ENCODE measurements at places on chromosomes 1 and 21.

- DNase-seq: no peak
These were observed 20.8 kb upstream of the LAPTM5 start for GRCh38 chr1:30778154-30778978.

DNA sequence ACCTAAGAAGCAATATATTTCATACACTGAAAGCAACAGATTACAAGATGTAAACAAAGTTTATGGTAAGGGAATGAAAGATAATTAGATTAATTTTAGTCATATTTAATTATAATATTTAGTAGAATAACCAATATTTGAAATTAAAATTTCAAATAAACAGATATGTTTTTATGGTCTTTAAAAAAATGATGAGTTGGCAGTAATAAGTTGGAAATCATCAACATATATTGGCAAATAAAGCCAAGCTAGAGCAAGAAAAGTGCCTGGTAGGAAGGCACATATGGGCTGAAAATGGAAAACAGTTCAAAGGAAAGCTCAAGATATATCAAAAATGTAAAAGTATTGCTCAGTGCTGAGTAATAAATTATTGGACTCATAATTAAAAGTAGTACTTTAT, 1274.0 kb downstream of the AMY1C start:
- DNase-seq: no peak

- no peak for DNase-seq
These were observed 3.8 kb upstream of the CACYBP start for GRCh38 chr1:174995916-174996315.

GRCh38 chr1:150389650-150390049, 25.7 kb downstream of the RPRD2 start:
- no peak for DNase-seq

GRCh38 chr1:56135069-56135863, 444.1 kb downstream of the PLPP3 start:
- DNase-seq: no peak

GRCh38 chr1:206058927-206059292, 5.9 kb downstream of the RHEX start:
- no peak for DNase-seq

GRCh38 chr1:207755846-207756693, 4.2 kb downstream of the CD46 start:
- no peak for DNase-seq

DNA sequence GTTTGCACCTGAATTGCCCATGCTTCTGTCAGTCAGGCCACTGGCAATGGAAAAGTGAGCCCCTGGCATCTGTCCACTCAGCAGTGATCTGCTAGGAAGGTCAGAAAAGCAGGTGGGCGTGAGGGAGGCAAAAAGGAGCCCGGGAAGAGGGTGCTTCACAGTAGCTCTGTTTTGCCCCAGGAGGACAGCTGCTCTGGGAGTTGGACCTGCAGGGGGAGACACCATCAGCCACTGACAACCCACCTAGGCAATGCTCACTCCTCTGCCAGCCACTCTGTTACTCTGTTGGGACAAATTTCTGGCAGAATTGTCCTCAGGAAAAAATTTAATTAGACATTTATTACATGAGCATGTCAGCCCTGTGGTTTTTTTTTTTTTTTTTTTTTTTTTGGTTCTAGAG, 146.4 kb downstream of the LRIG2 start:
- DNase-seq: no peak

DNA sequence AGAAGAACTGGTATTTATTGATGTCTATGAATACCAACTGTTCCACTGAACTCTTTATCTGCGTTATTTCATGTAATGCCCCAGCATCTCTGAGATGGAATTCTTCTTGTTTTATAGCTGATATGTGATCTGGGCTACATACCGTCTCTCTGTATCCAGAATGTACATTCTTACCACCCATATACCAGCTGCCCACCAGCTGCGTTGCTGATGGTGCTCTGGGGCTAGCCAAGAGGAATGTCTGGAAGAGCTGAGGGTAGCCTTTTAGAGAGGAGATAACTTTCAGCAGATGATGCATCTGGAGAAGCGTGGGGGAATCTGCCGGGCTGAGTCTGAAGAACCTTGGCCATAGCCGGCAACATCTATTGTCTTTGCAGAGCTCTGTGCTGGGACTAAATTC, 137.5 kb downstream of the RYR2 start:
- DNase-seq: no peak

GRCh38 chr1:175969231-175969630, 225.8 kb upstream of the TNR start:
- DNase-seq: no peak

GRCh38 chr1:90973897-90974798, 47.7 kb downstream of the ZNF644 start:
- no peak for DNase-seq

DNA sequence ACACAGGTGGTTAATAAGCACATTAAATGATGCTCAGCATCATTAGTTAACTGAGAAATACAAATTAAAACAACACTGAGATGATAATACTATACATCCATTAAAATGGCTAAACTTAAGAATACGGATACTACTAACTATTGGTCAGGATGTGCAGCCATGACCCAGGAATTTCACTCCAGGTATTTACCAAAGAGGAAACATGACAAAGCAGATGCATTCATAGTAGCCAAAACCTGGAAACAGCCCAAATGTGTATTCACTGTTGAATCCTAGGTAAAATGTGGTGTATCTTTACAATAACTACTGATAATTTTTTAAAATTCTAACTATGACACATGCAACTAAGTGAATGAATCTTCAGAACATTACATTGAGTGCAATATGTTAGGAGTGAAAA, 73.0 kb downstream of the PTPRC start:
- no peak for DNase-seq

DNA sequence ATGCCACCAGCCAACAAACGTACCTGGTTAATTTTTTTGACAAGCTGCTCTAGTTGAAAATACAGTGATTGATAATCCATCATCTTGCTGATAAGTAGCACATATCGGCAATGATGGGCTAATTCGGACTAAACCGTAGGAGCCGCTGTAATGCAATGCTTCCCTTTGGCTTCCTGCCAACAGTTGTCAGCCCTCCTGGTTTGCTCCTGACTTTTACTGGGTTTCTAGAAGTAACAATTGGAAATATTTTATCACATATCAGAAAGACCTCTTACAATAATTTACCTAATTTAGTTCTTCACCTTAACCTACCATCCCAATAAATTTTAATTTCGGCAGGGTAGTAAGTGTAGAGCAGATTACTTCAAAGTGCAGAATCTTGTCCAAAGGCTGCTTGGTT, 148.5 kb downstream of the DHRS3 start:
- peak; percentile 9 for DNase-seq

- DNase-seq: no peak
These were observed 18.2 kb upstream of the PTGFRN start for GRCh38 chr1:116891396-116892079.

DNA sequence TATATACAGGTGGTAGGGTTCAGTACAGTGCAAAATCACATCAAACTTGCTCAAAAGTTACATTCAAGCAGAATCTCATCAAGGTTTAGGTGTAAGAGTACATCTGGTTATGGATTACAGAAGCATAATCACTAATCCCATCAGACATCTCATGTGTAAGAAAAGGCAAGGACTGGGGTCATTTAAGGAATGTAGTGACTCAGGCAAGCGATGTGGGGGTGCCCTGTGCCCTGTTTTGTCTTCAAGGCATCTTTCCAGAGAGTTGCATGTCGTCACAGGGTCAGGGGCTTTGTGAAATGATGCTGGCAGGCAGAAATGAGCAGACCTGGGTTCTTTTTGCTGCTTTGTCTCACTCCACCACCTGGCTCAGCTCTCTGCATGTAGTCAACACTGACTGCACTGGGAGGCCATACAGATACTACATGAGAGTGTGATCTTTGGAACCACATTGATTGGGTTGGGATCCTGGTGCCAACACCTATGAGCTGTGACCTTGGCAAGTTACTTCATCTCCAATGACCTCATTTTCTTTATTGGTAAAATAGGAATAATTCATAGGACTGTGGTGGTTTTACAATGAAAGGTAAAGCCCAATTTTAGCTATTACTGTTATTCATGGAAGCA, 8.2 kb upstream of the HHIPL2 start:
- no peak for DNase-seq

GRCh38 chr21:36640174-36640720, 58.7 kb upstream of the SIM2 start:
- no peak for DNase-seq

DNA sequence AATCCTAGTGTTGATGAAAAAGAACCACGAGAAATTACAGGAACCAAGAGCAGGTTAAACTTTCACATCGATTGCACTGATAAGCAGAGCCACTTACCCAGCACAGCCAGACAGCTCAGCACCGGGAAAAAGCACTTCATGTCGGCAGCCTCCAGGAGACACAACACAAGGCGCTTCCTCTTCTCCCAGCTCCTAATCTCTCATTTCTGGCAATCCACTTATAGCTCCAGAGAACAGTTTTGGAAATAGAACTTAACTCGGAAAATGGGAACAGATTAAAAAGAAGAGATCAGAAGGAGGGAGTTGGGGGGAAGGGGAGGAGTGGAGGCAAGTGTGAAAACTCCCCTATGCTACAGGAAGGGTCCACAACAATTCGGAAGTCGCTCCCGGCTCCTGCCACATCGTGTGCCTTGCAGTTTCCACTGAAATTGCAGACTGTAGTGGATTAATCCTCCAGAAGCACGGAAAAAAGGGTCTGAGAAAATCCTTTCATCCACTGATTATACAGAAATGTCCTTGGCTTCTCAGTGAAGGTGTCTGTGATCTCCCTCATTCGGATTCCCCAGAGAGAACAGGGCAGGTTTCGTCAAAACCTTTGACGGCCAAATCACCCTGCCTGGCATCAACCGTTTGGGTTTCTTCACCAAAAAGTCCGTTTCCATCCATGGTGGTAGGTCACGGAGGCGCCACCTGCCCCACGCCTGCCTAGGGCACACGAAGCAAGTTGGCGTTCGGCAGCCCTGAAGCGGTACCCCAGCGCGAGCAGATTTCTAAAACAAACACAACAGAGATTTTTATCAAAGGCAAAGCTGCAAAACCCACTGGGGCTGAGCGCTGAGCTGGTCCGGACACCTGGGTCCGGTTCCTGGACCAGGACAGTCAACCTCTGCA, 1.1 kb downstream of the IGSF3 start:
- DNase-seq: peak; percentile 37

GRCh38 chr1:183953031-183953430, 84.5 kb downstream of the COLGALT2 start:
- DNase-seq: peak; percentile 3

DNA sequence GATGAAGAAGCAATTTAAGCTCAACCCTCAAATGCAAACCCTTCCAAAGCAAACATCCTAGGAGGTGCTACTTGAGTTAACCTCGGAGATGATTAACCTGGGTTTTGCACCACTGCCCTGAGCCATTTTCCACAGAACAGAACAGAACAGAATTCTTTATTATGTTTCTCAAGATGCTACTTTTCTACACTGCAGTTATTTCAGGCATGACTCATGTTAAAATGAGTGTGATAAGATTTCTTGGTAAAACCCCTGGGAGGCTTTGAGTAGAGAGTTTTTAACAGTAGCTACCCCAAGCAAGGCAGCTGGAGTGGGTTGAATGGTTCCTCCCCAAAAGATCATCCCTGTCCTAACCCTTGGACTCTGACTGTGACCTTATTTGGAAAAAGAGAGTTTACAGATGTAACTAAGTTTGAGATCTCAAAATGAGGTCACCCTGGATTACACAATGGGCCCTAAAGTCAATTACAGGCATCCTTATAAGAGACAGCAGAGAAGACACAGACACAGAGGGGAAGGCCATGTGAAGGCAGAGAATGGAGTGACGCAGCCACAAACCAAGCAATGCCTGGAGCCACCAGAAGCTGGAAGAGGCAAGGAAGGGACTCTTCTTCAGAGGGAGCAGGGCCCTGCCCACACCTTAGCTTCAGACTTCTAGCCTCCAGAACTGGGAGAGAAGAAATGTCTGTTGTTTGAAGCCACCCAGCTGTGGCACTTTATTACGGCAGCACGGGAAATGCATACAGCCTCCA, 153.4 kb downstream of the ETS2 start:
- no peak for DNase-seq

GRCh38 chr1:197471248-197471985, 203.4 kb downstream of the CRB1 start:
- DNase-seq: no peak

DNA sequence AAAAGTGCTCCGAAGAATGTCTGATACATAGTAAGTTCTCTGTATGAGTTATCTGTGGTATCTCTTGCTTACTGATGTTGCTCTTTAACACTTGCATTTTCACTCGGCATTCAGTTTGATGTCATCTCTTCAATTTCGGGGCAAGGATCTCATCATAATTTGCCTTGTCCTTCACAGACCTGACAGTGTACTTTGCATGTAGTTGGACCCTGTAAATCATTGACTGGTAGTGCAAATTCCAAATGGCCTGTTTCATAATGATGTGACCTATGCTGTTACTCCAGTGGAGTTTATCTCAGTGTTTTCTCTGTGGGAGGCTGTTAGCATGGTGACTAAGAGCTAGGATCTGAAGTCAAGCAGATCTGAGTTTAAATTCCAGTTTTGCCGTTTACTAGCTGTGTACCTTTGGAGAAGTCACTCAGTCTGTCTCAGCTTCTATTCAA, 34.2 kb upstream of the ABCD3 start:
- no peak for DNase-seq

DNA sequence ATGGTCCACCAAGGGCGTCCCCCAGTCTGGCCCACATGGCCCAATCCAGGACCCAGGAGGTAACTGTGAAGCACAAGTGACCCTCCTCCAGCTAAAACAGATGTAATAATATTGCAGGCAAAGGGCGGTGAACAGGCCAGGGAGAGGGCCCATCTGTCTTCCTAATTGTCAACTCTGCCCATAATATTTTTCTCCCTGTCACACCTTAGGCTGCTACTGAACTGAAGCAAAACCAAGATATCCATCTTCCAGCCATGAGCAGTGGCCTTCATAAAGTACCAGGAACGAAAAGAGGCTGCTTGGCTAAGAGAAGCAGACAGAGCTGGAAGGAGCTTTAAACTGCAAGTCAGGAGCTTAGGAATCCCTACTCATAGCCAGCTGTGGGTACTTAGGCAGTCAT, 3.1 kb downstream of the KANK4 start:
- no peak for DNase-seq

- DNase-seq: no peak
These were observed 90.2 kb upstream of the TSPAN2 start for GRCh38 chr1:115179397-115180079.

GRCh38 chr1:101363891-101364318, 127.1 kb downstream of the S1PR1 start:
- DNase-seq: no peak

GRCh38 chr1:203227371-203228083, 1.9 kb downstream of the CHIT1 start:
- no peak for DNase-seq

- peak; percentile 71 for DNase-seq
These were observed at the start of gene VANGL2 for GRCh38 chr1:160400223-160400645. VANGL2 (plus strand) TSS chr1:160400564; CDS start chr1:160415838, 15,274 bp downstream.

DNA sequence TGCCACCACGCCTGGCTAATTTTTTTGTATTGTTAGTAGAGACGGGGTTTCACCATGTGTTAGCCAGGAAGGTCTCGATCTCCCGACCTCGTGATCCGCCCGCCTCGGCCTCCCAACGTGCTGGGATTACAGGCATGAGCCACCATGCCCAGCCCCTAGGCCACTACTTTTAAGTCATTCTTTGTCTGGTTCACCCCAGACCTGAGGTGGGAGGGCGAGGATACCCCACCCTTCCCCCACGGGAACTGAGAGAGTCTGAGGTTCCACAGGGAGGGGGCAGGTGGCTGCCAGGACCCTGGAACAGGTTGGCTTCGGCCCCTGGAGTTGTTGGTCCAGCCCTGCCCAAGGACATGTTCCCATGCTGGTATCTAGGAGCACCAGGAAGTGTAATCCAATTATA, 7.7 kb upstream of the SDC3 start:
- DNase-seq: no peak

- no peak for DNase-seq
These were observed 24.0 kb upstream of the PADI6 start for GRCh38 chr1:17347769-17348592.
